Effector memory CD8-positive, alpha-beta T cell (primary cell): ENCODE measurements at places on chromosomes 4 and X.

DNA sequence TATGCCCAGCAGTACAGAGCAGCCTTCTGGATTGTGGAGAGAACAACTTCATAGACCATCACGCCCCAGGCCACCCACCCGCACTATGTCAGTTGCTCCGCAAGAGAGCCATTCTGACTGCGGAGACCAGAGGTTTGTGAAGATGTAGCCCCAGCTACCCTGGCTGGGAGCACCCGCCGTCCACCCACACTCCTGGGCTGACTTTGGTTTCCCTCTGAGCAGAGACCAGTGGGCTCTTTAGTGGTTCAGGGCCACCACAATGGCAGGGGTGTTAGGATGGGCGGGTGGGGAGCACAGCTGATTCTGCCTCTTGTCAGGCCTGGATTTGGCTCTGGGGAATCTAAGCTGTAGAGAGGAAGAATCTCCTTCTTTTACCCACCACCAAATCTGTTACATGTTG lies 313.4 kb downstream of the LDB2 start:
- DNase-seq = no peak

DNA sequence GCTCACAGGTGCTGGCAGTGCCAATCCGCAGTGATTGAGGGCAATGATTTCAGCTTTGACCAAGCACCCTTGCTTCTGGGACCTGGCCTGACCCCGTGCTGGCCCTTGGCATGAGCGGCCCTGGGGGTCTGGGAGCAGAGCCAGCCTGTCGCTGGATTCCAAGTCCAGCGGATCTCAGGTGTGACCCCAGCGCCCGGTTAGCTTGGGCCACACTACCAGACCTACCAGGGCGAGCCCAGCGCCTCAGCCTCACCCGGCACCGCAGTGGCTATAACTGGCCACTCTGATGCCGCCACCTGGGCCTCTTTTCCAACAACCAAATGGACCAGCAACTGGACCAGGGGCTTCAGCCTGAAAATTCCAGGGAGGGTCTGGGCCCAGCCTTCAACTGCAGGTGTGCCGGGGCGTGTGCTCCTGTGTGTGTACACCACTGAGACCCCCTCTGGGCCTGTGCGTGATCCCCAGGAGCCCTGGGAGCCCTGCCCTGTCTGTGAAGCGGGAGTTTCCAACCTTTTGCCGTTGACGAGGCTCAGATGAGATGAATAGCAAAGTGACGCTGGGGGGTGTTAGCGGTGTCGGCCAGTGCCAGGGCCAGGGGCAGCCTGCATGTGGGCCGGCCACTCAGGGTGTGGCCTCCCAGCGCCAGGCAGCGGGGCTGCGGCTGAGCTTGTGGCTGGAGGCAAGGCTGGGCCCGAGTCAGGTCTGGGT lies 658 bp downstream of the SH3TC1 start:
- no peak for DNase-seq

DNA sequence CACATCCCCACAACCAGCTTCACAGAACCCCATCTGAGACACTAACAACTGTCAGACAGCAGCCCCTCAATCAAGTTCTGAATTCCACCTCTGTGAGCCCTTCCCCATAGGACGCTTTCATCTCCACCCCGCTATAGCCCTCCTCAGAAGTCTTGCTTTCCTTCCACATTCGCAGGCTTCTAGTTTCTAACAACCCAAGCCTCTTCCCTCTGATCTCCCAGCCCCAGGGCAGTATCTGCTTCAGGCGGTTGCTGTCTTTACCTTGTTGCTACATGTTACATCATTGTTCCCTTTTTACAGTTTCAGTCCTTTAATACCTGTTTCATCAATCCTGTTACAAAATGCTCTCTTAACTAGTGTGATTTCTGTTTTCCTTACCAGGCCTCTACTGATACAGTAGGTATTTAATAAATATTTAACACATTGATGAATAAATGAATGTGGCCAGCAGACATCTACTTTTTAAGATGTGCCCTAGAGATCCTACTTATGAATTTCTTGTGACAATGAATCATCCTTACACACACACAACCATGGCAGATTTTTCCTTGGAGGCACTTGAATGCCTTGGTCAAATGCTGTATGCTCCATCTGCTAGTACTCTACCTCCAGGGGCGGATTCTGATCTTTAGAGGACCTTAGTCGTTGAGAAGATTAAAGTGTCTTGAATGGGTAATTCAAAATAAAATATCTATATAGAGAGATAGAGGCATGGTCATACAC lies 164.7 kb upstream of the SLIT2 start:
- no peak for DNase-seq

GRCh38 chr4:140673729-140674128 lies 82.5 kb downstream of the TBC1D9 start:
- DNase-seq = no peak

- no peak for DNase-seq
Observed at GRCh38 chr4:57154926-57155325, 44.7 kb upstream of the IGFBP7 start.

- peak; percentile 38 for DNase-seq
Observed at GRCh38 chr4:181143250-181143854, 1099.8 kb upstream of the TENM3 start.

GRCh38 chrX:72713130-72713529 lies 976 bp downstream of the PHKA1 start:
- DNase-seq = no peak

DNA sequence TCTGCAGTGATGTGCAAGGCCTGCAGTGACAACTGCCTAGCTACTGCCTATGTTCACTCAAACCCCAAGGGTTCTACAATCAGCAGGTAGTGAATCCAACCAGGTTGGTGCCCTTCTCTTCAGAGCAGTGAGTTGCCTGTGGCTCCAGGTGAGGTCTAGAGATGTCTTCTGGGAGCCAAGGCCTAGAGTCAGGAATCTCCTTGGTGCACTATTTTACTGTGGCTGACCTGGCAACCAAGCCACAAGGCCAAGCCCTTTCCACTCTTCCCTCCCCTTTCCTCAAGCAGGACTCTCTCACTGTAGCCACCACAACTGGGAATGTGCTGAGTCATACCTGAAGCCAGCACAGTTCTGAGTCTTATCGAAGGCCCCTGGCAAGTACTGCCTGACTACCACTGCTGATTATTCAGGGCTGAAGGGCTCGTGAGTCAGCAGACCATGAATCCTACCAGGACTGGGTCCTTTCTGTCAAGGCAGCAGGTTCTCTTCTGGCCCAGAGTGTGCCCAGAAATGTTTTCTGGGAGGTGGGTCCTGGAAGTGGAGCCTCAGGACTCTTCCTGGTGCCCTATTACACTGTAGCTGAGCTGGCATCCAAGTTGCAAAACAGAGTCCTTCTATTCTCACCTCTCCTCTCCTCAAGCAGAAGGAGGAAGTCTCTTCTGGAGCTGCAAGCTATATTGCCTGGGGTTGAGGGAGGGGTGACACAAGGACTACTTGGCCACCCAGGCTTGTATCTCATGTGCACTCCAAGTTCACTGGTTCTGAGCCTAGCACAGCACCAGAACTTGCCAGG lies 111.6 kb downstream of the BTC start:
- no peak for DNase-seq

- no peak for DNase-seq
Observed at GRCh38 chr4:110306303-110306702, 107.9 kb upstream of the ELOVL6 start.

DNA sequence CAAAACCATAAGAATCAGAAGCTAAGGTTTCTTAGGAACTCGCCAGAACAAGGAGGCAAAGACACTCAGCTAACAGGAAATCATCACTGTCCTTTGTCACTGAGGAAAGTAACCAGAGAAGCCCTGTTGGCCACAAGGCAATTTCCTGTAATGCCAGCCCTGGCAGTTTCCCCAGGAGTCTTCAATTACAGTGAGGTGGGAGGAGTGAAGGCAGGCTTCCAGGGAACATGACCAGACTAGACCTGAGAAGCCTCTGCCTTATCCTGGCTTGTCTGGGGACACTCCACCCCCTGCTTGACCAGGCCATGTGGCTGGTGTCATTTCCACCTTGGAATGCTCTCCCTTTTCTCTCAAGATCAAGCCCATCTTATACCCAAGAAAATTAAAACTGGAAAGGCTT lies 125.3 kb downstream of the COL4A6 start:
- DNase-seq = no peak

DNA sequence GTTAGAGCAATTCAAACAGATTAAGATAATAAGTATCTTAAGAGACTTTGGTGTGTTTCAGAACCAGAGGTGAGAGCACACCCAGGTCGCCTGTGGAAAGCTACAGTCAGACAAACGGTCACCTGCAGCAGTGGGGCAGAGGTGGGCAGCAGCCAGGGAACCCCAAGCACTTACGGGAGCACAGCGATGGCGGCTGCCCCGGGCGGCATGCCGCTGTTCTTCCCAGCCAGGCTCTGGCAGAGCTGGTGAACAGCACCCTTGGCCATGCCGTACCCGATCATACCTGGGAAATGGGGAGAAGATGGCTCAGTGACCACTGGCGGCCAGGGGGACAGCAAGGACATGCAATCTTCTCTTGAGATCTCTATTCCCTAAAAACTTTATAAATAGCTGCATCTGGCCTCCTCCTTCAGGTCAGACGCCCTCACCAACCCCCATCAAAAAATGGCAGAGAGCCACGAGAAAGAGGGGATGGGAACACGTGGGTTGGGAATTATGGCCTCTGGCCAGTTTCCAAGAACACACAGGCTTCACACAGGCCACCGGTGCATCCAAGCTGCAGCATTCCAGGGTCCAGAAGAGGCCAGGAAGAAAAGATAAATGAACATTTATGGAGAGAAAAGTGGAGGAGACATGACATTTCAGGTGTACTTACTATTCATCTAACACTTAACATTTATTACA lies 19.7 kb downstream of the QDPR start:
- DNase-seq = no peak

GRCh38 chr4:152657657-152658056 lies 22.1 kb downstream of the TMEM154 start:
- no peak for DNase-seq

GRCh38 chr4:47715716-47716416 lies 122.0 kb downstream of the CORIN start:
- no peak for DNase-seq

DNA sequence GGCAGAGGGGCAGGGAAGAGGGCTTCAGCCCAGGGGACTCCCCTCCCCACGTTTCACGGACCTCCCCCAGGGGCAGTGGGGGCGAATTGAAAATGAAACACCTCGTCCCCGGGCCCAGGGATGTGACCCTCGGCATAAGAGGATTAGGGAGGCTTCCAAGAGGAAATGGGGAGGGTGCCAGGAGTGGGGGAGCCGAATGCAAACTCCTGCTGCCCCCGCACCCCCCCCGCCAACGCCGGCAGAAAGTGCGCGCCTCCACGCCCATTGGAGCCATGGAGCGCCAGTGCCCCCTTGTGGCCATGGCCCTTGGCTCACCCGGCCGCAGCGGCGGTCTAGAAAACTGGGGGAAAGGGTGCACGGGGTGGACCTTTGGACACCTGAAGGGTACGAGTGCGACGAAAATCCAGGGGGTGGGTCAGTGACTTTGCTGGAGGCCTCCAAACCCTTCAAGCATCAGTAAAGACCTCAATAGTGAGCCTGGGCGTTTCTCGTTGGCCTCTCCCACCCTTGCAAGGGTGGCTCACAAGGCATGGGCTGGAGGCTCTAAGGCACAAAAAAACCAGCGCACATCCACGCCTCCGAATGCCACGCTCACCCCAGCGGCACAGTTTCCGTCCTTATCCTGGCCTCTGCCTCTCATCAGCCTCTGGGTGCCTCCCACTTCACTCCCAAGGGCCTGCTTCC lies 120.8 kb upstream of the PJA1 start:
- DNase-seq = peak; percentile 42

GRCh38 chr4:49032440-49033161 lies 46.5 kb downstream of the CWH43 start:
- DNase-seq = no peak

DNA sequence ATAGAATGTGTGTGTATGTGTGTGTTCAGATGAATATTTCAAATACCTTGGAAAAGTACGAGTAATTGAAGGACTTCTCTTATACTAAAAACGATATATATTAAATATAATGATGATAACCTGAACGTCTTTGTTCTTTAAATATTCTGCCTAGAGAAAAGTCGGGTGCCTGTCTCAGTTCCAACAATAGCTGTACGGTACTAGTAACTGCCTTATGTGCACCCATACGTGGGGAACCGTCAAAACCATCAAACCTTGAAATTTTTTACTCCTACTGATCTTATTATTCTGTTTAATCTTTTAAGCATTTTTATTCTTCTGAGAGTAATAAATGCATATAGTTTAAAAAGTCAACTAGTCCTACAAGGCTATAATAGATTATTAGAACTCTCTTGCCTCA lies 1045.7 kb downstream of the C4orf33 start:
- no peak for DNase-seq

GRCh38 chr4:124484940-124485339 lies 227.6 kb downstream of the ANKRD50 start:
- no peak for DNase-seq

GRCh38 chr4:25174674-25175073 lies 14.4 kb upstream of the SEPSECS start:
- no peak for DNase-seq

DNA sequence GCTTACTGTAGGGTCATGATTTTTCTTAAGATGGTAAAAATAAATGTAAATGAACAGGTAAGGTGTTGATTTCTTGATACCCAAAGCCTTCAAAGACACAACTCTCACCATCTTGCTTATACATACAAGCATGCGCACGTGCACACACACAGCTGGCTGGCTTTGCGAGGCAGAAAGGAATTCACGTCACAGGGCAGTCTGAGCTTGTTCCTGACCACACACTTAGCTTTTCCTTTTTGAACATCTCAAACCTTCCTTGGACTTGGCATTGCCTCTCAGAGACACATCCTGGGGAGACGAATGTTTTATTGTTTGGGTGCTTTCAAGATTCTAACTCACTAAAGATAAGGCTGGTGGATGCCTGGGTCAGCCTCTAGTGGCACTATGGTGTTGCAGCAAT lies 175.0 kb downstream of the NHS start:
- no peak for DNase-seq

DNA sequence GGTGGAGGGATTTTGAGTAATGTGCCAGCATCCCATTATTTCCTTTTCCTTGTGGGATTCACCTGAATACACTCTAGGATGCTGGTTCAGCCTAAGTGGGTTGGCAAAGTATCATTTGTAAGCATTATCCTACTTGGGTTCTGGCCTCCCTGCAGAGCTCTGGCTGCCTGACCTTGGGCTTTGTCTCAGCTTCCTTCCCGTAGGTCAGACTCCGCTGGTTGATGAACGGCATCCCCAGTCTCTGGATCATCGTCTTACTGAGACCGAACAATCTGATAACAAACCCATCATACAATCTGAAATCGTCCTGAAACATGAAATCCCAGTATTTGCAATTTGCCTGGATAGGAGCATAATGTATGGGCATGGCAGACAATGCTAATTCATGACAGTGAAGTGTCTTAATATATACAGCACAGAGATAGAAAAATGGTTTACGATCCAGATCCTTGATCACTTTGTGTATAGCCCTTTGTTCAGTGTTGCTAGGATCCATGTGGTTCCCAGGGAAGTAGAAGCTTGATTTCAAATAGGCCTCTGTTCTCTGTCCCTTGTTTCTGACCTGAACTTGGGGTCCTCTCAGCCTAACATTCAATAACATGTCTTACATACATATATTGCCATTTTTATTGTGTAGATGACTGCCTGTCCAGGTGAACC lies 5.5 kb downstream of the MID2 start:
- DNase-seq = no peak

GRCh38 chr4:76610751-76611547 lies 175.9 kb downstream of the SHROOM3 start:
- DNase-seq = no peak

GRCh38 chr4:68655764-68656444 lies 14.5 kb downstream of the UGT2B15 start:
- DNase-seq = no peak

GRCh38 chr4:74230902-74231499 lies 73.1 kb downstream of the MTHFD2L start:
- DNase-seq = no peak

- no peak for DNase-seq
Observed at GRCh38 chrX:150935467-150935866, 37.0 kb upstream of the CD99L2 start.
